H7 (cell line): ENCODE measurements at places on chromosomes 1 and 21.
A peak's percentile ranks its signal among the peaks of the same experiment; 100 is the strongest.

DNA sequence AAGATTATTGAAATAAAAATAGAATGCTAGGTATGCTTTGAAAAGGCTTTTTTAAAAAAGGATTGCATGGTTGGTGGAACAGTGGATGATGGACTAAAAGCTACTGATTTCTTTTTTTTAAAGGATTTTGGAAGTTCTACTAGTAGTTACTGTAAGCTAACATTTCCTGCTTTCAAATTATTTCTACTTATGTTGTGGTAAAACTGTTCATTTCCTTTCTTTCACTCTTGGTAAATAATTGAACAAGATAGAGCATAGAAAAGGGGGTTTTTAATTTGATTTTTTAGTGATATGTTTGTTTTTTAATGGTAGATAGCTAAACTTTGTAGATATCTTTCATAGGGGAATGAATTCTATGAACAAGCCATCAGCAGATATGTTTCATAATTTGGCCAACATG lies 104.4 kb downstream of the OLFML2B start:
- no peak for DNase-seq

GRCh38 chr1:47944561-47944960 lies 52.6 kb downstream of the TRABD2B start:
- no peak for DNase-seq

DNA sequence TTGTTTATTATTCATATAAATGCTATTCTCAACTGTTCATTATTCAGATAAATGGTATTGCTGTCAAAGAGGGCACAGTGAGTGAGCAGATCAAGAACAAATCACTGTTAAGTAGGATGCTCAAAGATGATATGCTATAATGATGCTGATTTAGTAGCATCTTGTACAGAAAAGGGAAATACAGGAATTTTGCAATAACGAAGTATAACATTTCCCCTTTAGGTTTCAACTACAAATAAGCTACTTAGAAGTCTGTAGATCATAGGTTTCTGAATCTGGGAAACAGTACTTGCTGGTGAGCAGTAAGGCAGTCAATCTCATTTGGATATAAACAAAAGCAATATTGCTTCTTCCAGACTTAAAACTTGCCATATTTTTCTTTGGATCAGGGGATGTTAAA lies 27.3 kb upstream of the RCOR3 start:
- DNase-seq, result no peak

DNA sequence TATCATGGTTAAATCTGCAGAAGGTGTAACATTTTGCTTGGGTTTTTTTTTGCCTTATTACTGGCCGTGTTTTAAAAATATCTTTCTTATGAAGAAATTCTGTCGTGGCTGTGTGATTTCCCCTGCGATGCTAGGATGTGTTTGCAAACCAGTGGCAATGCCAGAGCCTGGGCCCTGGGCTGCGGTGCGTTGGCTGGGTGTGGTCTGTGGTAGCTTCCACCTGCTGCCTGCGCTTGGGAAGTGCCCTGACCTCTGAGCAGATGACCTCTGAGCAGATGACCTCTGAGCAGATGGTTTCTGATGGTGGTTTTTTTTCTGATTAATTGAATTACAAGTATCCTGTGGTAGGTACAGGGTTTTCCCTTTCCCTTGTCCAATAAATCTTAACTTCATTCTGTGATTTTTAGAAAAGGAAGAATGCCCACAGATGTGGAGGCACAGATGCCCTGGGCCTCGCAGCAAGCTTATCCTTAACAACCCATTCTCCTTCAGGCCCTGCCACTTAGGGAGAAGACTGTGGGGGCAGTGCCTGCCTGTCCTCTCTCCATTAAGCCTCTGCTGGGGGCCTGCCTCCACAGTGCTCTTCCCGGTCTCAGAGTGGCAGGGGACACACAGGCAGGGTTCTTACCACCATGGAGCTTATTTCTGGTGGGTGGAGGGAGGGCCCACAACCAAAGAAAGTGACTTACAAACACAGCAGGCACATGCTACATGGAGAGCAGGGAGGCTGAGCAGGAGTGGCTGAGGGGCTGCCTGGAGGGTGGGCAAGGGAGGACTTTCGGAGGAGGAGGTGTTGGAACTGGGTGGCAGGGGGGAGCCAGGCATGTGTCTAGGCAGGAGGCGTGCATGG lies 81.7 kb downstream of the PCBP3 start:
- DNase-seq, result peak; percentile 14

GRCh38 chr21:26555540-26556146 lies 17.4 kb downstream of the CYYR1 start:
- DNase-seq, result no peak

GRCh38 chr1:64865105-64865757 lies 101.1 kb downstream of the JAK1 start:
- DNase-seq, result no peak

DNA sequence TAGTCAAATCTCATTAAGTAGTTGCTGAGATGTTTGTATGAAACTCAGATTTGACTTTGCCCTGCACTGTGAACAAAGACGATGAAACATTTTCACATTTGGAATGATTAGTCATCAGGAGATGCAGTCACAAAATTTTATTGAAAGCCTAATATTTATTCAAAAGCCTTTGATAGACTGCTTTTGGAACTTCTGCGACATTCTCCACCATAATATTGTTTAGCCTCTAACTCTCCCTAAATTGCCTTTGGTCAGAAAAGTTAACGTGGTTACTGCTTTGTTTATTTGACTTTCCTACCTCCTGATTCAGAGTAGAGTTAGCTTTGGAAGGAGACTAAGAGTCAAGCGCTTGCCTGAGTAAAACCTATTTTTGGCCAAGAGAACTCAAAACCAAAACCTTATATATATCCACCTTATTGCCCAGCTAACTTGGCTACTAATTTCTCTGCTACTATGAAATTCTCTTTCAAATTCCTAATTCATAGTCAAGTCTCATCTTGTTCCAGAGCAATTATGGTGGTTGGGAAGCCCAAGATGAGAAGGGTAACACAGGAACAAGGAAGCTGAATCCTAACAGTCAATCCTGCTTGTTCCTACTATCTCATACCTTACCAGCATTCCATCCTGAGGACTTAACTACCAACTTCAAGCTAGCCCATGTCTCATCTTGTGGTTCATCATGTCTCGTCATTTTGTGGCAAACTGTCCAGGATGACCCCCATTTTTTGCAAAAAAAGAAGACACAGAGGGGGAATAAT lies 429.6 kb downstream of the USP25 start:
- no peak for DNase-seq

- no peak for DNase-seq
Measured at GRCh38 chr21:26659182-26659581, 86.1 kb upstream of the CYYR1 start.

DNA sequence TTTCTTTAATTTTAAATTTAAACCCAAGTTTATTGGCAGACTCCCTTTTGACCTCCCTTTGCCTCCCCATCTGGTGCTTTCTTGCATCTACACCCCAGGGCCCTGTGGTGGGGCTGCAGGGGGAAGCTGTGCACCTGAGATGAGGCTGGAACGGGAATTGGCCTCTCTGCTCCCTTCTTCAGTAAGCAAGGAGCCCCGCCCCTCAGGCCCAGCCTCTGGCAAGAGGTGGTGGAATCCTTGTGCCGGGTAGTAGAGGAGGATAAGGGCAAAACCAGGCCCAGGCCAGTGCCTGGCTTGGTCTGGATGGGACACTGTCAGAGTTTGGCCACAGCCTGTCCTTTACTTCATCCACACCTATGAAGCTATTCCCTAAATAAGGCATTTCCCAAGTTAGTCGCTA lies 25.1 kb downstream of the ATP8B2 start:
- DNase-seq, result peak; percentile 54

DNA sequence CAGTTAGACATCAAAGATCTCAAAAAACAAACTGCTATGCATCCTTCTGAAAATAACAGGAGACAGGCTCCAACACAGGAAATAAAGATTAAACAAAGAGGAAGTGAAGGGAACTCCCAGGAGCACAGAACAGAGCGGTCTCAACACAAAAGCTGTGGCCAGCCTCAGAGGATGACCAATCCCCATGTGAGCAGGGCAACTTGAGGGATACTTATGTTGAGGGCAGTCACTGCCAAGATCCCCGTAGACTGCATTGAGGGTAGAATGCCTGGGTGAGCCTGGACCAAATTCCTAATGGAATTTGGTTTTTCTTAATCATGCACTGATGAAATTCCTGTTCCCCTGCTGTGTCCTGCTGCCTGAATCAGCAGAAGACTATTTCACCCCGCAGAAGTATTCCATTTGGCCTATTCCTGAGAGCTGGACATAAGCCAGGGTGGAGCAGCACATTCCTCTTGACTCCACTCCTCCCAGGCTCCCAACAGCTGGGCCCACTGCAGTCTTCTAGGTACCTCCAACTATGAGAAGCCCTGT lies 49.0 kb downstream of the JAK1 start:
- DNase-seq, result no peak

DNA sequence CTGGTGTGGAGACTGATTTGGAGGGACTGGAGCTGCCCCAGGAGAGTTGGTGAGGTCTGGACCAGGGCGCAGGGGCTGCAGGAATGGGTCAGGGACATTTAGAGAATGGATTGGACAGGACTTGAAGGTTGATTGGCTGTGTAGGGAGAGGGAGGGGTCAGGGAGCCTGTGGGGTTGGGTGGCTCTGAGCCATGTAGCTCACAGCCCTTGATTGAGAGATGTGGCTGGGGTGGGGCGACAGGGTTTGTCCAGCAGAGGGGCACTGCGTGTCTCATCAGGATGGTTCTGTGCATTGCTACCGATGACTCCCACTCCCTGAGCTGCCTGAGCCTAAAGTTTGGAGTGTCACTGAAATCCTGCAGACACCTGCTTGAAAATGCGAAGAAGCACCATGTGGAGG lies 12.1 kb downstream of the AZIN2 start:
- peak; percentile 77 for DNase-seq

- DNase-seq, result peak; percentile 55
Measured at GRCh38 chr1:233972951-233973635, 68.6 kb downstream of the SLC35F3 start.
